DMS 273 treated with DMSO at 0.1 percent for 48 hours (cell line): ENCODE measurements at places on chromosomes 3 and 15.

- DNase-seq, result no peak
Observed at GRCh38 chr15:25072857-25073476, 118.2 kb downstream of the SNRPN start.

DNA sequence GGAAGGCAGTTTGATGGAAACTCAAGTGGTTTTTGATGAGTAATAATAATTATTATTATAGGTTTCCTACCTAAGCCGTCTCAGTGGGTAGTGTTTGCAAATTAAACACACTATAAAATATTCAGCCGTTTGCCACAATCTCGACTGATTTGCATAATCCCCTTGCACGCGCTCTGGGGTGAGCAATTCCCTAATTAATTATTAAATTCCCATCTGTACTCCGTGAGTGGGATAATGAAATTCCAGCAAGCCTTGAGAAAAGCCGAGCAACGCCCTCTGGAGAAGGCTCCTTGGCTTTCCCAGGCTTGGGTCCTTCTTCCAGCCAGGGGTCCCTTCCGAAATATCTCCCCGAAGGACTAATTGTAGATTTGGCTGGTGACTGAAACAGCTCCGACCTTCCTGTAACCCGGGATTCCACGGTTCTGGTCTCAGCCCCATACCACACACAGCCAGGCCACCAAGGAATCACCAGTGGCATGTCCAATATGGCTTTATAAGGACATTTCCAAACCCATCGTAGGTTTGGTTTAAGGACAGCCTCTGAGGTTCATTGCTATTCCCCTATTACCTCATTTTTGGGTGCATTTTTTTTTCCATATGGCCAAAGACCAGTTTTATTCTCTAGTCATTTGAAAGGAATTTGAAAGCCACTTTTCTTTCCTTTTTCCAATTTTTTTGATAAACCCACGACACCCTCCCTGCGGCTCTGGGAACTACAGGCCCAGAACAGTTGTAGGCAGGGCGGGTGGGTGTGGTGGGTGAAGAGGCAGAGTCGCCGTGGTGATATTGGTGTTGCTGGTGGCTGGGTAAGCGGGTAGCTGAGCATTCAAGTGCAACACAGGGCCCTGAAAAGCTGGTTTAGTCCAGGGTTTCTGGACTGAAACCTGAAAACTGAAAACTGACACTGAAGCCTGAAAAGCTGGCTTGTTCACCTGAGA, 33.2 kb upstream of the RGMA start:
- DNase-seq, result no peak

GRCh38 chr3:87287011-87287410, 10.6 kb upstream of the POU1F1 start:
- no peak for DNase-seq

- no peak for DNase-seq
Observed at GRCh38 chr15:29870495-29871151, 48.4 kb upstream of the TJP1 start.

- no peak for DNase-seq
Observed at GRCh38 chr15:61050844-61051568, 178.1 kb downstream of the RORA start.

DNA sequence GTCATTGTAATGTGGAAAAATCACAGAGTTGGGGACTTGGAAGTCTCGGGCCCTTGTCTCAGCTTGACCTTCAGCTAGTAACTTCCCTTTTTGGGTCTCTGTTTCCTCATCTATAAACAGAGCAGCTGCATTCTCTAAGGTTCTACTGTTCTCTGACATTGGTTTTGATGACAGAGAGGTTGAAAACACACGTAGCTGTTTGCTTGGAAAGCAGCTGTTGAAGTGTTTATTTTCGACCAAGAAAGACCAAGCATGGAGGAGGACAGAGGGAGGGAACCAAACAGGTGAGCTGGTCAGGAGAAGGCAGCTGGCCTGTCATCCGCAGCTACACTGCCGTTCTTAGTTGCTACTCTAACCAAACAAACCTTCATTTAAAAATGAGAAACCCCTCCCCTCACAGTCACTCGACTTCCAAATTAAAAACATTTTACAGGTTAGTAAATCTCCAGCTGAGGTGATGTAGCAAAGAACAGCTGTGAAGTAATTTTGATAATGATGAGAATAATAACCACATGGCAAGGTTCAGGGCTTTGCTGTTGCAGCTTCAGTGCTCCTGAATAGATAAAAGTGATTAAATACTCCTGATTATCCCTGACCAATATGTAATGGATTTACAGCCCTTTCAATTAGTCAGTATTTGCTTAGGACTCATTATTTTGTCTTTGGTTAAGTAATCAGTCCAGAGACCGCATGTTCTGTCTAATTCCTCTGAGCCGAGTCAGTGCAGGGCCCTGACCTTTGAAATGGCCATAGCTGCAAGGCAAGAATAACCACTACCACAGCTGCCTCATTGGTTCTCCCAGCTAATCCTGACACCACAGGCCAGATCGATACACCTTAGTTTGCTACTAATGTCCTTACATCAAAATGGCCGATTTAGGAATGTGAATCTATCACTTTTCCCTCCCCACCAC, 65.3 kb downstream of the MEIS2 start:
- no peak for DNase-seq

DNA sequence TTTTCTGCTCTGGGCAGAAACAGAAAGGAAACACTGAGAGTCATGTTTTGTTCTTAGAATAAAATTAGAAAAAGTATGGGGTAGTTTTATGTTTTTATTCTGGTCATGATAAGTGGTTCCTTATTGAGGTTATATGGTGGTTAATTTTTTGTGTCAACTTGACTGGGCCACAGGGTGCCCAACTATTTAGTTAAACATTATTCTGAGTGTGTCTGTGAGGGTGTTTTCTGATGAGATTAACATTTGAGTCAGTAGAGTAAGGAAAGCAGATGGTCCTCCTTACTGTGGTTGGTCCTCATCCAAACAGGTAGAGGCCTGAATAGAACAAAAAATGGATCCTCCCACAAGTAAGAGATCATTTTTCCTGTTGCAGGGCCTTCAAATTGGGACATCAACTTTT, 98.9 kb downstream of the C3orf38 start:
- no peak for DNase-seq

- no peak for DNase-seq
Observed at GRCh38 chr15:52406601-52407000, 111.0 kb upstream of the MYO5C start.

GRCh38 chr15:69501456-69501855, 48.8 kb downstream of the RPLP1 start:
- no peak for DNase-seq
